ENCODE measurements at places on chromosomes 4 and X. TPM values are rescaled to one million over a fixed set of nuclear protein-coding genes. Genes with fewer than 3 reads are reported as not detected.

RNF128 gene
- total RNA-seq: not detected

TLR10 gene
- total RNA-seq: not detected

SMPX gene
- not detected for total RNA-seq

CT45A2 gene
- not detected for total RNA-seq

CYSLTR1 gene
- 1.7 TPM for total RNA-seq

SULT1B1 gene
- total RNA-seq: 0.45 TPM

TMPRSS11B gene
- not detected for total RNA-seq

CXCL11 gene
- total RNA-seq: not detected

CENPVL2 gene
- not detected for total RNA-seq
